Jurkat, Clone E6-1 (cell line): ENCODE measurements at places on chromosomes 11 and 22.

- no peak for DNase-seq
Observed at GRCh38 chr22:37726241-37726887, 29.5 kb downstream of the TRIOBP start.

DNA sequence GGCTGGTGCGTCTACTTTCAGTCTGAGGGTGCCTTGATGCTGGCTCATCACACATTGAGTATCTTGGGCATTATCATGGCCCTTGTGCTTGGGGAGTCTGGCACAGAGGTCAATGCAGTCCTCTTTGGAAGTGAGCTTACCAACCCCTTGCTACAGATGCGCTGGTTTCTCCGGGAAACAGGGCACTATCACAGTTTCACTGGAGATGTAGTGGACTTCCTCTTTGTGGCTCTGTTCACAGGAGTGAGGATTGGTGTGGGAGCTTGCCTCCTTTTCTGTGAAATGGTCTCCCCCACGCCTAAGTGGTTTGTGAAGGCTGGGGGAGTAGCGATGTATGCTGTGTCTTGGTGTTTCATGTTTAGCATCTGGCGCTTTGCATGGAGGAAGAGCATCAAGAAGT, 4.9 kb downstream of the TLCD5 start:
- no peak for DNase-seq

GRCh38 chr11:30310623-30311022, 12.3 kb upstream of the ARL14EP start:
- no peak for DNase-seq

DNA sequence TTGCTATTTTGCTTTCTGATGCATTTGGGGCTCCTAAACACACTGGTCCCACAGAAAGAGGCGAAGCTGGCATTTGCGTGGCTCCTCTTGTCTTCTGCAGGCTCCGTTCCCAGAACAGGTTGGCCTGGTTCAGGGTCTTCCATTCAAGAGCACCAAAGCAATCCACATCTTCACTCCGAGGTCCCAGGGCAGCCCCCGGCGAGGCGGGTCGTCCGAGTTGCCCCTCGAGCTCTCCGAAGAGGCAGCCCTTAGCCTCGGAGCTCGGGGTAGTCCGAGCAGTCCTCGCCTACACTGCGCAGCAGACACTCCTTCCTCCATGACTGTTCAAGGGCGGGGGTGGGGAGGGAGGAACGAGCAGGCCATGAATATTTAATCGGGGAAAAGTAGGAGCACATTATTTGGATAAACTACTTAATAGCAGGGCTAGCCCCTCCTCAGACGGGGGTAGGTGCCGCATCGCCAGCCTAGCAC, 321.3 kb downstream of the BLID start:
- no peak for DNase-seq

GRCh38 chr11:86592047-86592591, 80.3 kb downstream of the ME3 start:
- no peak for DNase-seq

DNA sequence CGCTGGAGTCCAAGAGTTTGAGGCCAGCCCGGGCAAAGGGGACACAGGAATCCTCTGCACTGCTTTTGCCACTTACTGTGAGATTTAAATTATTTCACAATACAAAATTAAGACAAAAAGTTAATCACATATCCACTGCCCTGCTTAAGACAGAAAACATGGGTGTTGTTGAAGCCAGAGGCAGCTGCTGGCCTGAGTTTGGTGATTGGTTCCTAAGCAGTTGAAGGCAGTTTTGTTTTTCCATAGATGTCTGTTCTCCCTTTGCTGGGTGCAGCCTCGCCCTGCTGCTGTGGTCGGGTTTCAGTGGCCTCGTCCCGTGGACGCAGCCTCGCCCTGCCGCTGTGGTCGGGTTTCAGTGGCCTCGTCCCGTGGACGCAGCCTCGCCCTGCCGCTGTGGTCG, 70.2 kb upstream of the PPP6R3 start:
- DNase-seq = no peak

DNA sequence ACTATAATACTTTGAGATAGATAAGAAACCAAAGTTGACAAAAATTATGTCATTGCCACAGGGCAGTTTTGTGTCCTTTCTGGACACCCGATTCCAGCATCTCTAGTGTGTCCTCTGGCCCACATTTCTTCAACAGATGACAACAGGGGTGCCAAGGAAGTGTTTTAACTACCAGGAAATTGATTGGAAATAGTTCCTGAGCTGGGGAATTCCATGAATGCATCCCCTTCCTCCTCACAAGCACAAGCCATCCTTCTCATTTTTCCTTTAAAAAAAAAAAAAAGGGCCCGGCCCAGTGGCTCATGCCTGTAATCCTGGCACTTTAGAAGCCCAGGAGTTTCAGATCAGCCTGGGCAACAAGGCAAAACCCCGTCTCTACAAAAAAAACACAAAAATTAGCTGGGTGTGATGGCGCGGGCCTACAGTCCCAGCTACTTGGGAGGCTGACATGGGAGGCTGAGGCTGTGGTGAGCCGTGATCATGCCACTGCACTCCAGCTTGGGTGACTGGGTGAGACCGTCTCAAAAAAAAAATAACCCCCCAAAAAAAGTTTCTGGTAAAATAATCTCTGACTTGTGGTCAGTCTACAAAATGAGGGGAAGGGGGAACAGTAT, 797 bp upstream of the B3GAT3 start:
- DNase-seq = no peak

- no peak for DNase-seq
Observed at GRCh38 chr11:87739261-87739660, 436.0 kb downstream of the RAB38 start.

- no peak for DNase-seq
Observed at GRCh38 chr11:122197066-122197987, 81.3 kb upstream of the BLID start.

GRCh38 chr11:94183251-94183885, 54.7 kb downstream of the PANX1 start:
- no peak for DNase-seq

DNA sequence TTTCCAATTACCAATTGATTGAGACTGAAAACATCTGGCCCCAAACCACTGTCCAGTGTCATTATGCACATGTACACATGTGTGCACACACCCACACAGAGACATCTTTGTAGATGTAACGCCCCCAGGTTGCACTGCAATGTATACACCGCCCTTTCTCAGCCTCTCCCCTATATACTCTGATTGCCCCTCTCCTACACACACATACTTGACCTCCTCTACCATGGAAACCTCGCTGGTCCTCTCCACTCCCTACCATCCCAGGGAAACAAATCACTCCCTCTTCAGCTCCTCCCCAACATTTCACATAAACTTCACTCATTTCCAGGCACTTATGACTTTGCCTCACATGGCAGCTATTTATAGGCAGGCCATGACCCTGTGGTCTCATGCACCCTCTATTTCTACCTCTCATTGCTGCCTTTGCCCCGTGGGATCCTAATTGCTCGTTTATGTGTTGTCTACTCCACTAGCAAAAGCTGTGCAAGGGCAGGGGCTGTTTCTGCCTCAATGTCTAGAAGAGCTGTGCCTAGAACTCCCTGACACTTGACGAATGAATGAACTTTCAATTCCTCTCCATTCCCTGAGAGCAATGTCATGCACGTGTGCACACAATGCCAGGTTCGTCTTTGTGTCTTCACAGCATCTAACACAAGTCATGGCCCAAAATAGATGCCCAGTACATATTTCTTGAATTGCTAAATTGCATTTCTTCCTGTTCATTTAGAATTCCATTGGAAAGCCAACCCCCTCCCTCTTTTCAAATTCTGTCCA, 10.0 kb upstream of the TMA7B start:
- DNase-seq = no peak

DNA sequence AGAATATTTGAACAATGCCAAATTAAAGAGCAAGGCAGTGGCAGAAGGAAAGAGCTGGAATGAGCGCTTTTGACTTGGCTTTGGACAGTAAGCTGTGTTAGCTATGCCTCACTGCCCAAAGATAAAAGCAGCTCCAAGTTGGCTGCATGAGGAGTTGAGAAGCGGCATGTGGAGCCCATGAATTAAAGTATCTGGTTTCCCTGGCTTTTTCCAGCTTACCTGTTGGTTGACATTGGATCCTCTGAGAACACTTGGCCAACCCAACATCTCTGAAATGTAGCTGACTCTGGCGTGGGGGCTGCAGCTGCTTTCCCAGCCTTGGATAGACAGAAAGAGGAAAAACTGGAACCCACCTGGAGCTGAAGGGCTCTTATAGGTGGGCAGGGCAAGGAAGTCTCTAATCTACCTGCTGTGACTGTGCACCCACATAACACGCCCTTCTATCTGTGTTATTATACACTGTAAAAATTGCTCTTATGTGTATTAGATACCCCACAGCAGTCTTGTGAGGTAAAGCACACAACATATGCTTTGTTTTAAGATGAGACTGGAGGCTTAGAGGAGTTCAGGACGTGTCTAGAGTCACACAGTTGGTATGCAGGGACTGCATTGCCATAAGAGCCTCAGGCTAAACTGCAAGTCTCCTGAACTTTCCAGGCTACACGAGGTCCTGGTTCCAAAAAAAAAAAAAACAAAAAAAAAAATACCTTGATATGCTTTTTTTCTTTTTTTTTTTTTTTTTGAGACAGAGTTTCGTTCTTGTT, 5.8 kb downstream of the UBASH3B start:
- DNase-seq = no peak

DNA sequence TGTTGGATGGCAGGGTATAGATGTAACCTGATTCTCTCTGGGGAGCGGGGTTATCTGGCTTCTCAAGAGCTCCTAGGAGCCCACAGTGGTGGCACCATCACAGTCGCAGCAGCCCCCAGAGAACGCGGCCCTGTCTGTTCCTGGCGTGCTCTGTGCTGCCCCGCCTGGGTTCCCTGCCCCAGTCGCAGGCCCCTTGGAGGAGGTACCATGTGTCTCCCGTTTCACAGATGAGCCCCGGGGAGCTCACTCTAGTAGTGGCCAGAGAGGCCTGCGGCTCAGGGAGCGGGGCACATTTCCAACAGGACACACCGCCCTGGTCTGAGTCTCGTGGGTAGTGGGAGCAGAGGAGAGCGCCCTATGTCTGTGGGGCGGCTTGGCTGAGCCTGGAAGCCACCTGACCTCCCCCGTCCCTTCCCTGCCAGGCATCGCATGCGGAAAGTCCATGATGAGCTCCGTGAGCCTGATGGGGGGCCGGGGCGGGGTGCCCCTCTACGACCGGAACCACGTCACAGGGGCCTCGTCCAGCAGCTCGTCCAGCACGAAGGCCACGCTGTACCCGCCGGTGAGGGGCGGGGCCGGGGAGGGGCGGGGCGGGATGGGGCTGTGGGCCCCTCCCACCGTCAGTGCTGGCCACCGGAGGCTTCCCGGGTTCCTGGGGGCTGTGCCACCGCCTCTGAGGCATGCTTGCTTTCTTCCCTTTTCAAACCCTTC, 21.0 kb upstream of the PPP6R3 start:
- DNase-seq = no peak

DNA sequence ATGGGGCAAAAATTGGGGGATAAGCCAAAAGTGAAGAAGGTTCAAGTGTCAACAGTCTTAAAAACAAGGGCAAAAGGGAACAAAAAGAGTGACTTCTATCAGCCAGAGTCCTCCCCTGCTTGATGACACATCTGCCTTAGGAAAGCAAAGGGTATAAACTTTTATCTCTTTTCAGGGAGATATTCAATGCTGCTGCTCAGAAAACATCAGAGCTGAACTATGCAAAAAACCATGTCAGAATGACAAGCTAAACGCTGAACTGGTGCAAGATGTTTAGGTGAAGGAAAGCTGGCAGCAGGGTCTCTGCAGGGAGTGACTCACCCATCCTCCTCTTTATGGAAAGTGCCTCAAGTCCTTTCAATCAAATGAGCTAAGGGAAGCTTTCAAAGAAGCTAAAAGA, 24.7 kb downstream of the ALG9 start:
- no peak for DNase-seq
